Suppressor macrophage (primary cell): ENCODE measurements at places on chromosomes 4 and X.

- DNase-seq = peak; percentile 32
These were observed 20.1 kb downstream of the ARHGEF9 start for GRCh38 chrX:63764946-63765345.

- DNase-seq = peak; percentile 65
These were observed 5.2 kb downstream of the HTT start for GRCh38 chr4:3079694-3080123.

DNA sequence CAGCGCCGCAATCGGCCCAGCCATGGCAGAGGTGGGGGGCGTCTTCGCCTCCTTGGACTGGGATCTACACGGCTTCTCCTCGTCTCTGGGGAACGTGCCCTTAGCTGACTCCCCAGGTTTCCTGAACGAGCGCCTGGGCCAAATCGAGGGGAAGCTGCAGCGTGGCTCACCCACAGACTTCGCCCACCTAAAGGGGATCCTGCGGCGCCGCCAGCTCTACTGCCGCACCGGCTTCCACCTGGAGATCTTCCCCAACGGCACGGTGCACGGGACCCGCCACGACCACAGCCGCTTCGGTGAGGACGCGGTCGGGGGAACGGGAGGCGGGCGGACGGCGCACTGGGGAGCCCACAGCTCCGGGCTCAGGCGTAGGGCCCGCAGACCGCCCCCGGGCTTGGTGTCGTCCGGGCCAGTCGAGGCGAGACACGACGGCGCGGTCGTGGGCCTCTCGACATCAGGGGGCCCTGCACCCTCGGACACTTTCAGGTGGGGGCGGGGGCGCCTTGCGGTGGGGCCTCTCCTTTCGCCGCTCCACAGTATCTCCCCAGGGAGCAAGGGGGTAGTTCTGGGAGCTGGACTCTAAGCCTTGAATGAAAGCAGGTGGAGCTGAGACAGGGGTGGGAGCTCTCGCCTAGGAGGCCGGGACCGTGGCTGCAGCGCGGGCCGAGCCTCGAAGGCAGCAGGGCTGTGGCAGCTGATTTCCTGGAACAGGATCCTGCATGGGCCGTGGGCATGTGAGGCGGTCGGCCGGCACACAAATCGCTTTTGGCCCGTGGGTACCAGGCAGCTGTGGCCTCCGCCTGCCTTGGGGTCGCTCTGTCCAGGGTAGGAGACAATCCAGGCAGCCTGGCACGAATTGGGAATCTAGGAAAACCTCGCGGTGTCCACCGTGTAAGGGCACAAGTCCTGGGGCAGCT is 722 bp downstream of the FGF16 start:
- no peak for DNase-seq

GRCh38 chr4:169658975-169659715 is 38.8 kb downstream of the CLCN3 start:
- peak; percentile 1 for DNase-seq

DNA sequence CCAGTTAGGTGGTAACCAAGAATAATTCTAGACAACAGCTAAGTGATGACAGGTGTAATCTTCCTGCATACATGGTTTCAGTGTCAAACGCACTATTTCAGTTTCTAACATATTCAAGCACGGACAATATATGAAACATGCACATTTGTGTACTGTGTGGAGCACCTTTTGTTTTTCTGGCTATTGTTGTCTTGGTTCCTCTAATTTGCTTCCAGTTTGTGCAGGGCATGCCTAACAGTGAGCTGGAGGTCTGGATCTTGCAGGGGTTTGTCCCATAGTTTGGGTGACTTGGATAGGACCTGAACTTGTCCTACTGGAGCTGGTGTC is 70.5 kb upstream of the TBC1D9 start:
- no peak for DNase-seq

DNA sequence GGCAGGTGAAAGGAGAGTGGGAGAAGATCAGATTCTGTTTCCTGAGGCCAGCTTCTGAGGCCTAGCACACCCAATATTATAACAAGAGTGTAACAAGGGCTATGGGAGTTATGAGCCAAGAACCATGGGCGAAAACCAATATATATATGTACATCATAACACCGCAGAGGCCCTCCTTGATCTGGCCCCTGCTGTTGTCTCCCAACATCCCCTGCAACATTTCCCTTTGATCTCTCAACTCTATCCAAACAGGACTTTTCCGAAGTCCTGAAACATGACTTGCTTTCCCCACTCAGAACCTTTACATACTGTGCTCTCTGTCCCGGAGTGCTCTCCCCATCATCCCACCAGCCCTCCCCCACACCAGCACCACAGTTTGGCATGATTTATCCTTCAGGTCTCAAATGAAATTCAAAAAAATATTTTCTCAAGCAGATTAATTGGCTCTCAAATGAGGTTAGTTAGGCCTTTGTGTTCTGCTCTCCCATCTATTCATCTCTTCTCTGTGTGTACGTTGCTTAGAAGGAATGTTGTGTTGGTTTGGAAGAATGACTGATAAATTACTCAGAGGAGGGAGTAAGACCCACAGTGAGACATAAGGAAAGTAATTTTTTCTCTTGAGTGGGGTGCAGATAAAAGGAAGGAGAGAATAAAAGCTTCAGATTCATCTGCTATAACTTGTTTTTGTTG is 58.1 kb upstream of the SMIM10 start:
- DNase-seq = no peak

DNA sequence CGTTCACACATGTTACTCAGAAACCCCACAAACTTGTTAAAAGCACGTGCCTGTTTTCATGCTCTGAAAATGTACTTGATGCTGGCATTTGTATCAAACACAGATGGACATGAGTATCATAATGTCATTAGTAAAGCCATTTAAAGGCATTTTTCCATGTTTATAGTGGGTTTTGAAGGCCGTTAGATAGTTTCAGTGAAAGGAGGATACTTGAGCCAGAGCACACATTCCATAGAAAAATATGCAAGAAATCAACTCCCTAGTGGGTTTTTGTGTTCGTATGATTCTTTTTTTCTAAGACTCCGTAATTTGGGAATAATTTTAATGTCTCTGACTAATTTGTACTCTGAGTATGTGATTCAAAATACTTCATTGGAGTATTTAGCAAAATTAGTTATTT is 216.2 kb upstream of the BMP3 start:
- DNase-seq = no peak

- no peak for DNase-seq
These were observed 161.8 kb upstream of the LDB2 start for GRCh38 chr4:17060230-17060629.

DNA sequence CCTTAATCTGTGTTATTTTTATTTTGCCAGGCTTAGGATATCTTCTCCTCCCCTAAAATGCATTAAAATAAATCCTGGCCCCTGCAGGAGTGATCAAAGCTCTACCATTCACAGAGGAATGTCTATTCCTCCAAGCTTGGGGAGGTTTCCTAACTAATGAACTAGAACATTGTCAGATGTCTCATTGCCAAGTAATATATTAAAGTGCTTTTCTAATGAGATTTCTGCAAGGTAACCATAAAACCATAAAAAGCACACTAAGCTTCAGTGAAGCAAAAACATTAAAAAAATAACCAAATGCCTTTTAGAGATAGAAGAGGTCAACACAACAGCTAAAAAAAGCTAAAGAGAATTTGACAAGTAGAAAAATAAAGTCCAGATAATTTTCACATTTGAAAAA is 34.8 kb downstream of the IGFBP7 start:
- DNase-seq = no peak

GRCh38 chrX:136909119-136909705 is 28.7 kb upstream of the RBMX start:
- peak; percentile 75 for DNase-seq

GRCh38 chr4:179698321-179698720 is 2256.1 kb upstream of the AGA start:
- no peak for DNase-seq

- DNase-seq = no peak
These were observed 402.4 kb upstream of the NDST4 start for GRCh38 chr4:115515772-115516171.

DNA sequence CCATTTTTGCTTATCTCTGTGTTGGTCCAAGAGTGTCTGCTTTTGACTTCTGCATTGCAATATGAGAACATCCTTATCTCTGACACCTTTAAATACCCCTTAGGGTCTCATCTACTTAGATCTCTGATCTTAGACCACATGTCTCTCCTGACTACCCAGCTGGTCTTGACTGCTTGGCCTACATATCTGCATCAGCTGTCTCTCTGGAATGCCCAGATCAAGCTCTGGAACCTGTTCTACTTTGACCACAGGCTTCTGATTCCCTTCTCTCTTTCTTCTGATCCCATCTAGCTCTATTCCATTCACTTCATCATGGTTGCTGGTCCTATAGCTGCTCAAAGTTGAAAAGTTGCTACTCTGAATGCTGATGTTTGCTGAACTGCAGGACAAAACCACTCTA is 301.2 kb downstream of the MAPK10 start:
- DNase-seq = no peak

DNA sequence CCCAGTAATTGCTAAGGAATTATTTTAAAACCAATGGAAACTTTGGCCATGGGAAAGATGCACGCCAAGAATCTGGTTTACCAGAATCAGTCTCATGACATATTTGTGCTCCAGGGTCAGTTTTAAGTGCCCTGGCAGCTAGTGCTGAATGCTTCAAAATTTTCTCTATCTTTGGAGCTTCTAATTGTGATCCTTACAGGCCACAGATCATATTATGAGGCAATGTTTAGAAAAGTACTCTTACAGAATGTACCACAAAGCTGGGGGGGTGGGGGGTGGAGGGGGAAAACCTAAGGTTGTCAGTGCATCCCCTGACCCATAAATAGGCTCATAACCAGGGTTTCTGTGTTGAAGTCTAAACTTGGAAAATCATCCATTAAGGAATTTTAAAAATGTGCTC is 514.5 kb downstream of the INPP4B start:
- no peak for DNase-seq

DNA sequence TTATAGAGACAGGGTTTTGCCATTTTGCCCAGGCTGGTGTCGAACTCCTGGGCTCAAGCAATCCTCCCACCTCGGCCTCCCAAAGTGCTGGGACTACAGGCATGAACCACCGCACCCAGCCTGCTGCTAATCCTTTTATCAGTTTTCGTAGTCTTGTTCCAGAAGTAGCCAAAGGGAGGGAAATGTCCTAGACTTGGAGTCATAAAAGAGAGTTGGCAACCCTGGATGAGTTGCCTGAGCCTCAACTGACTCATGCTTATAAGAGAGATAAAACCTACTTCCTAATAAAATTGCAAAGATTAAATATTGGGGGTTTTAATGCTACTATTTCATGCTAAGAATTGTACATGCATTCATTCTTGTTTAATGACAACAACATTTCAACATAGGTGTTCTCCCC is 44.3 kb downstream of the CD40LG start:
- no peak for DNase-seq

DNA sequence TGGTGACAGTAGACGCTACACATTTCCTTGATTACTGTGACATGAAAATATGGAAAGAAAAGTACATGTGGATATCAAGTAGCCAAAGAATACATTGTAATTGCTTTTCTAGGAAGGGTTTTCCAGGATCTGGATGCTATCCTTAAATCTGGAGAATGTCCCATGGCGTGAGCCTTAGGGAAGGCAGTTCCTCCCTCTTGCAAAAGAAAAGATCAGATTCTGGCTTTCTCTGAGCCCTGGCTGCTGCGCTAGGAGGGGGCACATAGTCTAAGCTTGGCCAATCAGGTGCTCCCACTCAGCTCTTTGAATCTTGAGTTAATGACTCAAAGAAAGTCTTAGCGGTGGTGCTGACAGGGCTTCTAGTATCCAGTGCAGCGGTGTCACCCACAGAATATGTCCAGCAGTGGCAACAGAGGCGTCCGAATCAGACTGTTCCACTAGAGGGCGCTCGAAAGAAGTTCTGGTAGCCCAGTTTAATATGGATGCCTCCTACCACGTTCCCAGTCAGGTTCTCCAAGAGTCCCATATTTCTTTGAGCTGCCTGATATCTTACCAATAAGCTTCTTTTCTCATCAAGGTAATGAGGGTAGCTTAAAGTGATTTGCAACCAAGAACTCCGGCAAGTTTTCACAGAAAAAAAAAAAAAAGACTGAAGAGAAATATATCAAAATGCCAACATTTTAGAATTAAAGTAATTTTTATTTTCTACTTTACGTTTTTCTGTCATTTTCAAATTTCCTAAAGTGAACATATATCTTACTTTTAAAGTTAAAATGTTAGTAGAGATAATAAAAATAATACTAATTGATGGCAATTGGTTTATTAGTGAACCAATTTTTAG is 213.4 kb upstream of the S100G start:
- peak; percentile 86 for DNase-seq

DNA sequence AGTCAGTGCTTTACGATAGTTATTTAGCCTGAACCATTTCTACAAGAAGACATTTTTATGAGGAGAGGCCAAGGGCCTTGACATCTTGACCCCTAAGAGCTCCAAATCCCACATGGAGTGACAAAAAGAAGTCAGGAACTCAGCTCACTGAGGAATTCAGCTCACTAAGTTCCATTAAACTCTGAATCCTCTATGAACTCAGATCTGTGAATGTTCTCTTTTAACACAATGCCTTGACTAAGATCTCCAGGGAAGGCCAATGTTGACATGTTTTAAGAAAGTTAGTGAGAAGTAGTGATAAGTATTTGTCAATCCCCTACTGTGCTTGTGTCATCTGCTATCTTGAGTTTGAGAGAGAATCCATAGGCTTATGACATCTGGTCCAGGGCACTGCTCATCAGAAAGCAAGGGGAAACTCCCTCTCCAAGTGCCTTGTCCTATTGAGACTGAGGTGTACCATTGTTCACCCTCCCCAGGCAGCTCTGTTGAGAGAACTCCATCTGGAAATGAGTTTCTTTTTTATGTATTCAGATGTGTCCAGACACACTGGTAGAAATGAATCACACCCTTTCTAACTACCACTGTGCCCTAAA is 68.7 kb upstream of the PCDH19 start:
- DNase-seq = no peak

DNA sequence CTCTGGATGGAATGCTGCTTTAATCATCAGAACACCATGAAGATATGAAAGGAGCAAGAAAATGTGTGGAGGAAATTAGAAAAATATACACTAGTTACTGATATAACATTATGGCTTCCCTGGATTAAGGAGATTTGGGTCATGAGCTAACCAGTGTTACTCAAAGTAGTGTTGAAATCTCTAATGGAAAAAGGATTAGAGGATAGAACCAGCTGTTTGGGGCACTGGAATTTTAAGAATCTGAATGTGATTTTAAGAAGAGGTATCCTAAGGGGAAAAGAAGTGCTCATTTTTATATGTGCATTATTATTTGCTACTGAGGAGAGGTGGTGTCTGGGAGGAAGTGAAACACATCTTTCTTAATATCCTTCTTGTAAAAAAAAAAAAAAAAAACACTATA is 164.1 kb upstream of the PPARGC1A start:
- peak; percentile 4 for DNase-seq

DNA sequence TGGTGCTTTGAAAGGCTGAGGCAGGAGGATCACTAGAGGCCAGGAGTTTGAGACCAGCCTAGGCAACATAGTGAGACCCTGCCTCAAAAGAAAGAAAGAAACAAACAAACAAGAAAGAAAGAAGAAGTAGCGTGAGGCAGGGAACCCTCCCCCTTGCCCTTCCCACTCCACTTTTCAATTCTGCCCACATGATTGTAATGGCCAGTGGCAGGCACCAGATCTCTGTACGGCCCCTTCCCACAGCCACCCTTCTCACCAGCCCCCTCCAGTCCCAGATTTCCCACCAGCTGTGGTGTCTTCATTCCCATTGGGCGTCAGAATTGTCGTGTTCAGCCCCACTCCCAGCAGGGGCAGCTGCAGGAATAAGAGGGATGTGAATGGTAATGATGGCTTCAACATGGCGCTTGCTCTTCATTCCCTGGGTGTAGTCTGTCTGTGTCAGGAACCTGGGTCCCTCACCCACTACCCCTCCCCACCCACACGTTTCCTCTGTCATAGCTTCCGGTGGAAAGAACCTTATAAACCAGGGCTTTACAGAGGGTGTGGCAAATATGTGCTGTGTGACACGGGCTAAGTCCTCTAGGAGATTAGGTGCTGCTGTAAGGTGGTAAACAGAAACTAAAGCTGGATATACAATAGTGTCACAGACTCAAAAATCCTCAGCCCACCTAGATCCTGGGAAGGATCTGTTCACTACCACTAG is at the start of gene IL2RG:
Gene IL2RG, minus strand, starts transcription at position 437 of the 703 bp plus-strand sequence. Its CDS starts 38 bp downstream, at position 399.
- DNase-seq = peak; percentile 74
